ENCODE measurements at places on chromosomes 5 and 9. TPM values are rescaled to one million over a fixed set of nuclear protein-coding genes. Genes with fewer than 3 reads are reported as not detected.
A peak's percentile ranks its signal among the peaks of the same experiment; 100 is the strongest.

DNA sequence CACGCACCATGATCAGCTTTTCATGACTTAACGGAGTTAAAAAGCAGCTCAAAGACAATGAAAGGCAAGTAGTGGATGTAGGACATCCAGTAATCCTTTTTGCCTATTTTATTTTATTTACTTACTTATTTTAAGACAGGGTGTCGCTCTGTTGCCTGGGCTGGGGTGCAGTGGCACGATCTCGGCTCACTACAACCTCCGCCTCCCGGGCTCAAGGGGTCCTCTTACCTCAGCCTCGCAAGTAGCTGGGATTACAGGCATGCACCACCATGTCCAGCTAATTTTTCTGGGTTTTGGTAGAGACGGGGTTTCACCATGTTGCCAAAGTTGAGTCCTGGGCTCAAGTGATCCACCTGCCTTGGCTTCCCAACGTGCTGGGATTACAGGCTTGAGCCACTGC lies 148.9 kb downstream of the DAB2IP start:
- no peak for DNase-seq

DNA sequence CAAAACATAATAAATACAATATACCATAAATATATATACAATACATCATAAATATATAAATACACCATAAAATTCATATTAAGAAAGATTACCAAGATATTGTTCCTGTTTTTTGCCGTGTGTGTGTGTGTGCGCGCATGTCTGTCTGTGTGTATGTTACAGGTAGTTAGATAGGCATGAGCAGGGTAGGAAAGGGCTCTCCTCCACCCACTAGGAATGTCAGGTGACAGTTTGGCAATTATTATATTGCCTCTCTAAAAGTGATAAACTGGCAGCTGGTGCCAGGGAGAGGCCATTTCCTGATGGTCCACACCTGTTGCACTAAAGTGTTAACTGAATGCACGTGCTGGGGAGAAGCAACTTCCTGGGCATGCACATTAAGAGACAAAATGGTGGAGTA lies 232.8 kb downstream of the ADAMTS6 start:
- no peak for DNase-seq

- no peak for DNase-seq
Observed at GRCh38 chr5:136482206-136482605, 116.9 kb upstream of the TRPC7 start.

GRCh38 chr5:127430627-127431026 lies 86.8 kb upstream of the PRRC1 start:
- no peak for DNase-seq

GRCh38 chr5:143889986-143890385 lies 78.0 kb downstream of the HMHB1 start:
- no peak for DNase-seq

DNA sequence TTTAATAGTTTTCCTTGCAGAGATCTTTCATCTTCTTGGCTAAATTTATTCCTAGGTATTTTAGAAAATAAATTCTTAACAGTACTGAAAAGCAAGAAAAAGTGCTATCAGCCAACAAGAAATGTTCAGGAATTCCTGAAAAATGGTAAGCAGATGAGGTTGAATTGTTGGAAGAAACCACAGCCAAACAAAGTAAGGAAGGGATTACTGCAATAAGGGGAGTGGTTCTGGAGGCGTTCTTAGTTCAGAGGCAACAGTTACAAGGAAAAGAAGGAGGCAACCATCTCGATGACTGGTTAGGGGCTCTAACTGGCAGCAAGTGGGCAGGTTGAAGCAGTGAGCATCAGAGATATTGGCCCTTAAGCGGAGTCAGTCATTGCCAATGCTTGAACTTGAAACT lies 12.8 kb upstream of the OR13J1 start:
- no peak for DNase-seq

DNA sequence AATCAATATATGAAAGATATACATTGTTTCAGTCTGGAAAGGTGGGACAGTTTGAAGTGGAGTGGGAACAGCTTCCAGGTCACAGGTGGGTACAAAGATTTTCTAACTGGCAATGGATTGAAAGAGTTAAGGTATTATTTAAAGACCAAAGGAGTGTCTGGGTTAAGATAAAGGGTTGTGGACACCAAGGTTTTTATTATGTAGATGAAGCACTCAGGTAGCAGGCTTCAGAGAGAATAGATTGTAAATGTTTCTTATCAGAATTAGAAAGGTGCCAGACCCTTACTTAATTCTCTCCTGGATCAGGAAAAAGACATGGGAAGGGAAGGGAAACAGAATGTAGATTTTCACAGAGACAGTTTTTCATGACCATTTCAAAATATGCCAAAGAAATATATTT lies 1174.8 kb downstream of the MAT2B start:
- DNase-seq = no peak

- DNase-seq = no peak
Observed at GRCh38 chr5:3428334-3428733, 167.3 kb upstream of the IRX1 start.

- no peak for DNase-seq
Observed at GRCh38 chr5:106314221-106314824, 1356.4 kb downstream of the EFNA5 start.

DNA sequence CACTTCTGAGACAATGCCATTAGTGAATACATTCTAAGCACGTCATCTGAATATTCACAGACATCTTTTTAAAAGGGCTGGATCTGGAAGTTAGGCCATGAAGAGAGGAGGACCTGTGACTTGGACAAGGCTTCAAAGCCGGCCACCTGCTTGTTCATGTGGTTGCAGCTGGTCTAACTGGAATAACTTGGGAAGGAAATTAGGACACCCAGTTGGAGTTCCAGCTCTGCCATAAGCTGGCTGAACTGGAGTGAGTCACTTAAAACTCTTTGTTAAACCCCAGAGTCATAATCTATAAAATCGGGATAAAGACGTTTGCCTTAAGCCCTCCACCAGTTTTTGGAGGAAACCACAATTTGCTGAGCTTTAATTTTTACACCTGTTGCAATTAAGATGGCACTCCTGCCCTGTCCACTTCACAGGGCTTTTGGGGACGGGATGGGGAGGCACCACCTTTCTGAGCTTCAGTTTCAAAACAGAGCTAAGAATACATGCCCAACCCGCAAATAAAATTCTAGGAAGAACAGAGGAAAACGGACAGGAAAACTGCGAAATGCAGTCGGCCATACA lies 536 bp upstream of the STX17 start:
- no peak for DNase-seq

DNA sequence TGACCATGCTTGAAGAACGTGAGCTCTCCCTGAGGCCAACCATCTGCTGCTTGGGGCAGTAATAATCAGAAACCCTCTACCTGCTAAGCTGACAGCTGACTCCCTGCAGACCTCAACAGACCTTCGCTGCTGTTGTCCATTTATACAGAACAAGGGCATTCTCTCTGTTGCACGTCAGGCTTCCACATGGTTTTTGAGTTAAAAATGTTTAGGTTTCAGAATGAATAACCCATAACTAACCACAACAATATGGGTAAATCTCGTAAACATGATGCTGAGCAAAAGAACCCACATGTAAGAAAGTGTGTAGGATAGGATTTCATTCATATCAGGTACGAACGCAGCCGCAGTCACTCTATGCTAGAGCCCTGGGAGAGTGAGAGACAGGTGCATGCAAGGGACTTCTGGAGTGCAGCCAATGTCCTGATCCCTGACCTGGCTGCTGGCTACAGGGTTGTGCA lies 348.5 kb downstream of the MED10 start:
- DNase-seq = no peak

GRCh38 chr9:91427873-91428272 lies 4.2 kb upstream of the NFIL3 start:
- no peak for DNase-seq

- no peak for DNase-seq
Observed at GRCh38 chr5:2522372-2522771, 229.1 kb downstream of the IRX2 start.

GRCh38 chr5:88666761-88667495 lies 216.1 kb downstream of the MEF2C start:
- DNase-seq = no peak

GRCh38 chr5:156329171-156329611 lies 2.2 kb downstream of the SGCD start:
- DNase-seq = no peak

- no peak for DNase-seq
Observed at GRCh38 chr9:34600908-34601307, 11.0 kb downstream of the RPP25L start.

DNA sequence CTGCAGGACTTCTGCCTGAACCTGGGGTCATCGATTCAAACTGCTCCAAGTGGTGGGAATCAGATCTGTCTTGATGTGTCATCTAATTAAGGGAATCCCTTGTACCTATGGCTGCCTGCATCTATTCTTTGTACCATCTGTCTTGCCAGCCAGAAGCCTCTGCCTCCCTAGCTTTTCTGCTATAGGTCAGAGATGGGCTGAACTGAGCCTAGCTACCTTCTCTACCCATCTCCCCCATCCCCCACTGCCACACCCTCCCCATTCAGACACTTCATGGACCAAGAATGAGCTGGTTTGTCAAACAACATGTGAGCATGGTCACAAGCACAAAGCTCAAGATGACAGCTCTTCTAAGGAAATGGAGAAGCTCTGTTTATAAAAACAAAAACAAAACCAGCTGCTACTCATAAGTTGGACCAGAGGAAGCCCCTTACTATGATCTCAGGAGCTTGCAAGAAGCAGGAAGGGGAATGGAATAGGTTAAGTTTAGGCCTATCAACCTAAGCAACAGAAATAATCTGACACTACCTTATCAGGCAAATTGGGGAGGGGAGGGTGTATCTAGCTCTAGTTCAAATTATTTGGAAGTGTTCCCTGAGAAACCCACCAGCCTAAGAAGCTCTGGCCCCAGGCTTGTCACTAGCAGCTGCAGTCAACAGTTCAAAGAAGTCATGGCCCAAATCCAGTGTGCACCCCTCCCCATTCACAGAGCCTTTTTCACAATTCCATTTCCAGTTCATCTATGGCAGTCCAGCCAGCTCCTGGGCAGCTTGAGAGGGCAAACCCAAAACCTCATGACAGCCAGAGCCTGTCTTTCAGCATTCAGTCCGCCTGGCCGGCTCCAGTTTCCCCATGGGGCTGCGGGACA lies 29.9 kb downstream of the SKP1 start:
- DNase-seq = no peak

DNA sequence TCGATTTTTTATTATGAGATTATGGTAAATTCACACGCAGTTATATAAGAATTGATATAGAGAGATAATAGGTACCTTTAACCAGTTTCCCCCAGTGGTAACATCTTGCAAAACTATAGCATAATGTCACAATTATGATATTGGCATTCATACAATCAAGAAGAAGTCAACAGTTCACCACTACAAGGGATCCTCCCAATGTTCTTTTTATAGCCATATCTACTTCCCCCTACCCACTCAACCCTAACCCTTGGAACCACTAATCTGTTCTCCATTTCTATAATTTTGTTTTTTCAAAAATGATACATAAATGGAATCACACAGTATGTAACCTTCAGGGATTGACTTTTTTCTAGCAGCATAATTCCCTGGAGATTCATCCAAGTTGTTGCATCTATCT lies 9.8 kb downstream of the ACTL7B start:
- DNase-seq = no peak

DNA sequence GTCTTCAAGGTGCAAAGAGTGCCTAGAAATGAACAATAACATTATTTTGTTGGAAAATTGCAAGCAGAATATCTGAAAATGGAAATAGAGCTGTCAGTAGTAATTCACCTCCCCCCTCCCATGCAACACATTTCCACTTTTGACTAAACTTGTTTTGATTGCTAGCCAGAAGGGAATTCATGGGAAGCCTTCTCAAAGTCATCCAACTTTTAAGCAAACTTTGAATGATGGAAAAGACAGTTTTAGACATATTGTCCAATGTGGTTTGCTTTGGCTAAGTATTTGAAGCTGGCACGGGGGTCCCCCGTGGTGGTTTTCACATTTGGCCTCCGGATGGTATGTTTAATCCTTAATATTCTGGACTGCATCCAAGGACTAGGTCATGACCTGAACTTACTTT lies 7.5 kb downstream of the NR2F1 start:
- DNase-seq = no peak

GRCh38 chr5:38208782-38209378 lies 49.5 kb upstream of the EGFLAM start:
- no peak for DNase-seq

- DNase-seq = no peak
Observed at GRCh38 chr5:116747881-116748280, 173.3 kb upstream of the SEMA6A start.

GRCh38 chr5:6096101-6096500 lies 282.2 kb downstream of the MED10 start:
- no peak for DNase-seq

DNA sequence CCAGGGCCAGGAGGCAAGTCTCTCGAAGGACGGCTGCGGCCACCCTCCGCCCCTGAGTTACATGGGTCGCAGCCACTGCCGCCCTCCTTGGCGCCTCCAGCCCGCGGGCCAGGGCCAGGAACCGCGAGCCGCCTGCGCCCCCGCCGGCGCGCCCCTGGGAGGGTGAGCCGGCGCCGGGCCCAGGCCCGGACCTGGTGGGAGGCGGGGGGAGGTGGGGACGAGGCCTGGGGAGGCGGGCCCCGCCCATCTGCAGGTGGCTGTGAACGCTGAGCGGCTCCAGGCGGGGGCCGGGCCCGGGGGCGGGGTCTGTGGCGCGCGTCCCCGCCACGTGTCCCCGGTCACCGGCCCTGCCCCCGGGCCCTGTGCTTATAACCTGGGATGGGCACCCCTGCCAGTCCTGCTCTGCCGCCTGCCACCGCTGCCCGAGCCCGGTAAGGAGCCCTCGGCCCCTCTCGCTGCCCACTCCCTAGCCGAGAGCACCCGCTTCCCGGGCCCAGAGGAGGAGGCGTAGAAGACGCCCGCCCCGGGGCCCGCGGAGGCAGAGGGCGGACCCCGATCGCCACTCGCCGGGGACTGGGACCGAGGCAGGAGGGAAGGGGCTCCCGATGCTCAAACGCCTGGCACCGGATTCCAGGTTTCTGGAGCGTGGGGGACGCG lies at the start of gene ASS1:
TSS of gene ASS1 (plus strand) at position 397 of the 657 bp plus-strand sequence. CDS start 7,268 bp downstream, outside the sequence.
- peak; percentile 15 for DNase-seq

- DNase-seq = peak; percentile 49
Observed at GRCh38 chr5:179255527-179256327, 89.5 kb downstream of the ADAMTS2 start.

GRCh38 chr5:112649882-112650281 lies 87.8 kb upstream of the APC start:
- no peak for DNase-seq

GRCh38 chr5:150457121-150457520 lies 7.6 kb upstream of the RPS14 start:
- DNase-seq = no peak

- no peak for DNase-seq
Observed at GRCh38 chr5:23072179-23072578, 219.0 kb upstream of the CDH12 start.

The IL3 gene
- not detected for total RNA-seq

The SLC4A9 gene
- not detected for total RNA-seq

The TICAM2 gene
- 1.5 TPM for total RNA-seq

The GTF2H2 gene
- 46.5 TPM for total RNA-seq

The SIMC1 gene
- total RNA-seq = 23.0 TPM

The SOHLH1 gene
- total RNA-seq = not detected

The FSTL4 gene
- 1.5 TPM for total RNA-seq

The ITK gene
- total RNA-seq = 477 TPM

The LIX1 gene
- not detected for total RNA-seq

The TMEM215 gene
- total RNA-seq = not detected

The CCNB1 gene
- total RNA-seq = 4.6 TPM

The CFAP90 gene
- total RNA-seq = not detected

The ZNG1F gene
- total RNA-seq = 18.6 TPM

The ADAMTSL2 gene
- total RNA-seq = 0.66 TPM

The CDC25C gene
- total RNA-seq = not detected

The NFIB gene
- not detected for total RNA-seq

The USP20 gene
- 124 TPM for total RNA-seq

The ZDHHC11B gene
- total RNA-seq = 2.3 TPM
